ENCODE measurements at places on chromosomes 5 and 9.

GRCh38 chr5:146302406-146302805 is 36.2 kb upstream of the POU4F3 start:
- DNase-seq: no peak

GRCh38 chr5:134490925-134491271 is 34.6 kb upstream of the JADE2 start:
- no peak for DNase-seq

GRCh38 chr5:81393783-81394718 is at the start of gene ACOT12:
Gene ACOT12, minus strand, starts transcription at chr5:81394134. Its CDS starts 20 bp downstream, at chr5:81394114.
- no peak for DNase-seq

DNA sequence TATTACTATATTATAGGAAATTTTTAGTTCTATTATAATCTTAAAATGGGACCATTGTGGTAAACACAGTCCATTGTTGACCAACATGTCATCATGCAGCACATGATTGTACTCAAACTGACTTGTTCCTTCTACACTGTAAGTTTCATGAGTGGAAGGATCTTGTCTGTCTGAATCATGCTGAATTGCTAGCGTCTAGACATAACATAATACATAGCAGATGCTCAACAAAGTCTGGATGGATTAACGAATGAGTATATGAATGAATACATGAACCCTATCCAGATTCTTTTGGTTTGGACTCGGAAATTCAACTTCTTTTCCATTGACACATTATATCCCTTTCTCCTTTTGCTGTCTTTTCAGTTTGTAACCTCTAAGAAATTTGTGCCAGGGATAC is 429.2 kb upstream of the SGCD start:
- DNase-seq: no peak

GRCh38 chr9:16985559-16986348 is 115.3 kb upstream of the BNC2 start:
- DNase-seq: no peak

DNA sequence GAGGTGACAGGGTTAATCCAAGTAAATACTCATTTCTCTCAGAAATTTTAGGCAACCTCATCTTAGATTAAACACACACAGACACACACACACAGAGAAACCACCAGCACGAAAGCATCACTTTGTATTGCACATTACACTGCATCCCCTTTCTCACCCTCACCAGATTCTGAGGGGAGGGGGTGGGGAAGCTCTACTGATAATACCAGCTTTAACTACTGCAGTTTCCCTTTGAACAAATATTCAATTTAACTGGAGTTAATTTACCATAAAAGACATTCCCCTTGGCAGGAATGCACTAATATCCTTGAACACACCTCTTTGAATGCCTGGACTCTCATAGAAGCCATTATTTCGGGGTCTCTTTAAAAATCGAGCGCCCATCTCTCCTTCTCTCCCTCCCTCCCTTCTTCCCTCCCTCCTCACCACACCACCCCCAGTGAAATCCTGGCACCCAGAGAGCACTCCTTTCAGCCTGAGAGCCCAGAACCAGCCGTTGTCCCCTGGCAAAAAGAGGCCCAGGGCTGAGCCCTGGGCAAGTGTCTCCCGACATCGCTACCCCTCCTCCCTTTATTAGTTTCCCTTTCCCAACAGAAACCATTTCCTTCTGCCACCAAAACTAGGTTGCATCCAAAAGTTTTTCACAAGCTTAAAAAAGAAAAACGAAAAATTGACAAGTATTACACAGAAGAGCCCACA is 2.8 kb upstream of the NFIB start:
- DNase-seq: no peak

DNA sequence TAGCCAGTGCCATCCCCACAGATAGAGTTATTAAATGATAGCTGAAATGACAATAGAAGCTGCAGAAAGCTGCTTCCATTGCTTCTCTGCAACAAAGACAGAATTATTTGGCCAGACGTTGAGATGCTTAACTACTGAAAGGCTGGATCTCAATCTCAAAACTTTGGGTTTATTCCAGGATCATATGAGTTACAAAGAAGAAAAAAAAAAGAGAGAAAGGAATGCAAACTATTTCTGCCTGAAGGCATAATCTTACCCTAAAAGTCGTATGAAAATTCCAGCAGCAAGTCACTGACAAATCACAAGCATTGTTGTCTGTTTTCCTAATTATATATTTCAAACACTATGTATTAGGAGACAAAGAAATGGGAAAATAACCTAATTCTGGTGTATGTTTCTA is 12.8 kb upstream of the TYRP1 start:
- DNase-seq: no peak

- DNase-seq: no peak
These were observed 1.2 kb upstream of the NEK6 start for GRCh38 chr9:124256517-124257069.

Measured in CD4-positive, alpha-beta T cell treated with Interleukin-15 for 1 hour (primary cell).